ENCODE measurements at places on chromosomes 3 and 15. TPM values are rescaled to one million over a fixed set of nuclear protein-coding genes. Genes with fewer than 3 reads are reported as not detected.

Gene CLRN1
- not detected for total RNA-seq

Gene CRABP1
- not detected for total RNA-seq

Gene DNAH12
- not detected for total RNA-seq

Gene TXNRD3
- total RNA-seq = 5.0 TPM

Gene TMEM207
- not detected for total RNA-seq

Gene CACNA1D
- total RNA-seq = not detected

Gene TRH
- total RNA-seq = not detected

Gene MINAR1
- 0.45 TPM for total RNA-seq

Gene BCL2A1
- total RNA-seq = 47.1 TPM

Gene TMEM45A
- 1.1 TPM for total RNA-seq

Gene UROC1
- not detected for total RNA-seq

- DNase-seq = no peak
- H3K27ac ChIP-seq = no peak overlapping the region
- peaks cover 5% of the 10 kb centered on the region for H3K36me3 ChIP-seq
- H3K4me3 ChIP-seq = no peak overlapping the region
Observed at GRCh38 chr3:126100269-126100633, 16.3 kb upstream of the SLC41A3 start.

DNA sequence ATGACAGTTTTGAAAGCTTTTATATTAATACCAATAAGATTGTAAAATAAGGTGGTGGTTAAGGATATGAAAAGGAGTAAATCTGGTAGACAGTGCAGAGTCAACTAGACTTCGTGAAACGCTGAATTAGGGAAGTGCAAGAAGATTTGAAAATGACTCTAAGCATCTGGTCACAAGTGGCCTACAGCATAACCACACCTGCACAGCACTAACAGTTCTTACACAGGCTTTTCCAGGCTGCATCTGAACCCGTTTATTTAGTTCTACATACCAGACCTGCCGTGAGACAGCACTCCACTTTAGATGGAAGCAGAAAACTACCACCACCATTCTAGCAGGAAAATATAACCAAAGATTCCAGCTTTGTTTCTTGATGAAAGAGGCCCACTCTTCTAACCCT is 1.9 kb downstream of the DMXL2 start:
- H3K4me3 ChIP-seq = peak overlapping the region; percentile 1
- no peak for DNase-seq
- H3K27ac ChIP-seq = no peak overlapping the region
- peaks cover 20% of the 10 kb centered on the region for H3K4me1 ChIP-seq
- H3K27me3 ChIP-seq = peaks cover 21% of the 10 kb centered on the region

- H3K4me1 ChIP-seq = peaks cover 16% of the 10 kb centered on the region
- H3K36me3 ChIP-seq = no peaks in the 10 kb centered on the region
- H3K4me3 ChIP-seq = no peak overlapping the region
- no peaks in the 10 kb centered on the region for H3K27me3 ChIP-seq
- DNase-seq = no peak
- no peak overlapping the region for H3K27ac ChIP-seq
Observed at GRCh38 chr15:52080031-52080430, 32.5 kb downstream of the BCL2L10 start.

GRCh38 chr15:37016231-37016630 is 84.1 kb downstream of the MEIS2 start:
- no peaks in the 10 kb centered on the region for H3K4me1 ChIP-seq
- H3K27me3 ChIP-seq = no peaks in the 10 kb centered on the region
- no peaks in the 10 kb centered on the region for H3K36me3 ChIP-seq
- no peak overlapping the region for H3K27ac ChIP-seq
- DNase-seq = no peak

- no peaks in the 10 kb centered on the region for H3K4me1 ChIP-seq
- no peaks in the 10 kb centered on the region for H3K27me3 ChIP-seq
- DNase-seq = no peak
- H3K36me3 ChIP-seq = no peaks in the 10 kb centered on the region
- no peak overlapping the region for H3K4me3 ChIP-seq
- H3K27ac ChIP-seq = no peak overlapping the region
Observed at GRCh38 chr3:89506462-89507103, 399.2 kb downstream of the EPHA3 start.

- H3K27me3 ChIP-seq = no peaks in the 10 kb centered on the region
- peak; percentile 39 for DNase-seq
- H3K36me3 ChIP-seq = no peaks in the 10 kb centered on the region
- peaks cover 4% of the 10 kb centered on the region for H3K4me1 ChIP-seq
Observed at GRCh38 chr3:13308380-13308801, 111.7 kb downstream of the NUP210 start.

DNA sequence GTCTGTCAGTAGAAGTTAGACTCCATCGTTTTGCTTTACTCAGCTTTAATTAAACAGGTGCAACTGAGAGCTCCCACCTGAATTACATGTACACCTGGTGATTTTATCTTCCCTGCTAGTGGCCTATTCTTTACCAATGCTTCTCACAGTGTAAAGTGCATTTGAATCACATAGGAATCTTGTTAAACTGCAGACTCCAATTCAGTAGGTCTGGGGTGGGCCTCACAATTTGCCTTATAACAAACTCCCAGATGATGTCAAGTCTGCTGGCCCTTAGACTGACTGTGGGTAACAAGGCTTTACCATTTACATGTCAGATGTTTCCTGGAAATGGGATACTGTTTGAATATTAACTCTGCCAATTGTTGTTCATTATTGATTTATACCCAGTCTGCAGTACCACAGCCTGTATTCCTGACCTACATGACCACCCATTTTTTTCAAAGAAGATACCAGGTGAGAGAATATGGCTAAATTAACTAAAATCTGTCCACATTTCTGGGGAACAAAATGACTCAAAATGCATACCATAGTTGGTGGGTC is 37.2 kb downstream of the CMSS1 start:
- peaks cover 8% of the 10 kb centered on the region for H3K36me3 ChIP-seq
- DNase-seq = no peak
- H3K4me3 ChIP-seq = no peak overlapping the region
- no peak overlapping the region for H3K27ac ChIP-seq

- DNase-seq = no peak
- H3K27ac ChIP-seq = no peak overlapping the region
- H3K36me3 ChIP-seq = no peaks in the 10 kb centered on the region
- peaks cover 20% of the 10 kb centered on the region for H3K27me3 ChIP-seq
Observed at GRCh38 chr3:124234852-124235252, 242.9 kb upstream of the ROPN1 start.

DNA sequence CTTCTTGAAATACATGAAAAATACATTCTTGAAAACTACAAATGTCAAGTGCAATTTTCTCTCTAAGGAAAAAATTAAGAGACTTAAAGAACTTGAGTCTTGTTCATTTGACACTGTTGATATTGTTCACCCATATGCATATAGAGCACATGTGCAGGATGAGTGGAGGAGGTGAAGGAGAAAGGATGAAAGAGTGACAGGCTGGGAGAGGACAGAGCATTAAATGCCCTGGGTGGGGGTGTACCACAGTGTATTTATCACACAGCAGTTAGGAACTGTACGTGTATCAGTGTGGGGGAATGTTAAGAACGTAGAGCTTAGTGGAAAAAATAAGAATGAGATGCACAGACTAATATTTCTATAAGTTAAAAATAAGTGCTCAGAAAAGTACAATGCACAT is 45.7 kb downstream of the CTDSPL start:
- H3K4me1 ChIP-seq = peaks cover 28% of the 10 kb centered on the region
- peak overlapping the region; percentile 3 for H3K27ac ChIP-seq
- DNase-seq = no peak
- H3K36me3 ChIP-seq = no peaks in the 10 kb centered on the region
- H3K27me3 ChIP-seq = peaks cover 4% of the 10 kb centered on the region
- no peak overlapping the region for H3K4me3 ChIP-seq

- no peak overlapping the region for H3K4me3 ChIP-seq
- DNase-seq = no peak
- peaks cover 7% of the 10 kb centered on the region for H3K27me3 ChIP-seq
- peaks cover 9% of the 10 kb centered on the region for H3K36me3 ChIP-seq
- no peak overlapping the region for H3K27ac ChIP-seq
- peaks cover 19% of the 10 kb centered on the region for H3K4me1 ChIP-seq
Observed at GRCh38 chr3:46258525-46258924, 16.3 kb downstream of the CCR3 start.

DNA sequence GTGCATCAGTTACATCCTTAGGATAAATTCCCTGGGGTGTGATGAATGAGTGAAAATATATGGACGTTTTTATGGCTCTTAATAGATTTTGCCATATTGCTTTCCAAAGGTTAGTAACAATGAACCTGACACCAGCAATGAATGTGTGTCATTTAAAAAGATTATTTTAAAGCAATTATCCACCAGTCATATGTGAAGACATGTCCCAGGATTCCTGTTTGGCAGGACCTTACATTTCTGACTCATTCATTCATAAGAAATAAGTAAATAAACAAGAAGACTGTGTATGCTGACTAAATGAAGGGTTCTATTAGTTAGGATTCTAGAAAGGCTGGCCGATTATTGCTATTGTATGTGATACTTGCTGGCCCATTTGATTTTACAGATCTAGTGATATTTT is 201.5 kb downstream of the SOX2 start:
- DNase-seq = no peak
- H3K4me3 ChIP-seq = no peak overlapping the region
- H3K36me3 ChIP-seq = no peaks in the 10 kb centered on the region
- no peak overlapping the region for H3K27ac ChIP-seq
- H3K4me1 ChIP-seq = no peaks in the 10 kb centered on the region
- no peaks in the 10 kb centered on the region for H3K27me3 ChIP-seq

GRCh38 chr15:64305261-64305660 is 50.7 kb downstream of the CSNK1G1 start:
- no peak overlapping the region for H3K27ac ChIP-seq
- no peak for DNase-seq
- H3K4me1 ChIP-seq = peaks cover 7% of the 10 kb centered on the region
- no peaks in the 10 kb centered on the region for H3K27me3 ChIP-seq
- peaks cover 12% of the 10 kb centered on the region for H3K36me3 ChIP-seq

DNA sequence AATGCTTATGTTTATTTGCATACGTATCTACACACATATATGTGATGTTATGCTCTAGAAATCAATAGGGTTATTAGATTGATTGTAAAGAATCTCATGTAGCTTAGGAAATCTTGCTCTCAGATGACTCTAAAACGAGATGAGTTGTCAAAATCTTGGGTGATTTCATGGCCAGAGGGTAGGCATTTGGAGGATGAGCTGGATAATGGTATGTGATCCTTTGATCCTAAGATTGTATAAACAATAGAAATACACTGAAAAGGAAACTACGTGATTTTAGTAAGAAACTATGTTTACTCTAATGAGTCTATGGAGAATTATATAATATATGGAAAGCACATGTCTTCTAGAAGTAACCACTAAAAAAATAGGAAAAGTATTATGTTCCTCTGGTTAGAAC is 676.6 kb downstream of the NSUN3 start:
- H3K4me3 ChIP-seq = no peak overlapping the region
- H3K27ac ChIP-seq = no peak overlapping the region
- no peak for DNase-seq

DNA sequence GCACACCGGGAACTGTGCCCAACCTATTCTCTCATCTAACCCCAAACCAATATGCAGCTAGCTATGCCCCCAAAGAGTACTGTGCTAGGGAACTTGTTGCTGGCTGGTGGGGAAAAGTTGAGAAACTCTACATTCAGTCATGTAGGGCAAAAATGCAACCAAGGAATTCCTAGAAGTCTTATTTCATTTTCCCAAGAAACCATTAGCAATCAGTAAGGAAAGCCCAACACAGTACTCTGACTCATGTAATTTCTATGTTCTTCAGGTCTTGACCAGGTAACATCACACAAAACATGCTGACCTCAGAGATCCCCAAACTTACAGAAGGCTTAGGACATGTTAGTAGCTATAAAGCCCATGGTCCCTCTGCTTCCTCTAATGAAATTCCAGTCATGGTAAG is 52.1 kb downstream of the TASOR start:
- H3K4me1 ChIP-seq = peaks cover 6% of the 10 kb centered on the region
- no peak for DNase-seq
- no peaks in the 10 kb centered on the region for H3K27me3 ChIP-seq
- no peak overlapping the region for H3K27ac ChIP-seq
- H3K4me3 ChIP-seq = no peak overlapping the region

DNA sequence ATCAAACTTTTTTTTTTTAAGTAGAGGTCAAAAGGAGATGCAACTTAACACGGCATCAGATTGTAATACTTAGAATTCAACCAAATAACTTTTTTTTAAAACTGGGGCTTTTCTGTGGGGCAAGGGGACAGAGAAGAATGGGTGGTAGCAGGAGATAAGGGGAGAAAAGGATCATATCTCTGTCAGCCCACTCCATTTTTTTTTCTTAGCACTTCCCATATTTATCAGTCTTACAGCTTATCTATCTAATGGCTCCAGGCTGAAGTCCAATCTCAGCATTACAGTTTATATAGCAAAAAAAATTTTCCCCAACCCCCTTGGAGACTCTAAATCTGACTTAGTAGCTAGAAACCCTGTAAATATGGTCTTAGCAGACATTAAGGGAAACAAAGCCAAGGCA is 69.3 kb downstream of the PIK3R4 start:
- H3K4me3 ChIP-seq = no peak overlapping the region
- H3K4me1 ChIP-seq = no peaks in the 10 kb centered on the region
- H3K27ac ChIP-seq = no peak overlapping the region
- no peaks in the 10 kb centered on the region for H3K27me3 ChIP-seq
- no peak for DNase-seq

DNA sequence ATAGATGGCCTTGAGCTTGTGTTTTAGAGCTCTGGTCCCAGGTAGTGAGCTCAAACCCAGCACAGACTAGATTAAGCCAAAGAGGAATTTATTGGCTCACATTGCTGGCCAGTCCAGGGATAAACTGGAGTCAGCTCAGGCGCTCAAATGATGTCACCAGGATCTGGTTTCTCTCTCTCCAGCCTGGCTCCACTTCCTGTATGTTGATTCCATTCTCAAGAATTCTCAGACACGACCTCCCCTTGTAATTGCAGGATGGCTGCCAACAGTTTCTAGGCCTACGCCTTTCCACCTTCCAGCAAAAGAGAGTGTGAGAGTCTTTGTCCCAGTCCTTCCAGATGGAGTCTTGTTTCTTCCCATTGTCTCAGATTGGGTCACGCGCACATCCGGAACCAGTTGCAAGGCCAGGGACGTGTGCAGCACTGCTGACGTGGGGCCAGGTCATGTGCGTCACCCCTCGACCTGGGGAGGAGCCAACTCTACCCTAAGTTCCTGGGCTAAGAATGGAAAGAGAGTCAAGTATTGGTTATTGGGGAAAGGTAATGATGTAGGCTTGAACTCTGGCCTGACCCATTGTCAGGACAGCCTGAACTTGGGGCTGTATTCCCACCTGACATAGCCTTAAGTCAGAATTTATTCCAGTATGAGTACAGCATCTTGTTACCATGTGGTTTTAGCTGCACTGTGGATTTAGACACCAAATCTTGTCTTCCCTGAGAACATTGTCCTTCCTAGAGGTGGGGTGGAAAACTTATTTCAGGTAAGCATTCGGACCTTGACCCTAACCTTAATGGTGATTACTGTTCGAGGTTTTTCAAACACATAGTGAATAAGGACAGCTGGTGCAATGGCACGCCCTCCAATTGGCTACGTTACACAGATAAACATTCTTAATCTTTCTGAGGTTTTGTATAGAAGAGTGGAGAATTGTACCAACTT is 31.6 kb downstream of the CACNA1D start:
- no peak overlapping the region for H3K4me3 ChIP-seq
- peaks cover 16% of the 10 kb centered on the region for H3K27me3 ChIP-seq
- DNase-seq = no peak
